ENCODE measurements at places on chromosomes 5 and 9.

DNA sequence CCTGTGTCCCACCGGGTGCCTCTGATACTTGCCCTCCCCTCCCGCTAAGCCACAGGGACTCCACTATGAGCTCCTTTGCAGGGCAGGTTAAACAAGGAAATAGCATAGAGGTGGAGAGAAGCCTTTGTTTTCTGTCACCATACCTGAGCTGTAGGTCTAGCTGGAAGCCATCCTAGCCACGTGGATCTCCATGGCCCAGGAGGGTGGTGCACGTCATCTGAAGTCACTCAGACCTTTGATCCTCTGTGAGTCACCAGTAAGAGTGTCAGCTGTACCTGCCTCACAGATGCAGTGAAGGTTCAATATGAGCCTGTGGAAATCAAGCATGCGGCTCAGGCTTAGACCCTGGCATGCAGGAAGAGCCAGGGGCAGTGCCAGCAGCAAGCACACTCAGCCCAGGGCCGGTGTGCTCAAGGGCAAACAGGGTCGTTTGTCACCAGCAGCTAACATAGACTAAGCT is 55.1 kb downstream of the ASS1 start:
- DNase-seq: no peak

DNA sequence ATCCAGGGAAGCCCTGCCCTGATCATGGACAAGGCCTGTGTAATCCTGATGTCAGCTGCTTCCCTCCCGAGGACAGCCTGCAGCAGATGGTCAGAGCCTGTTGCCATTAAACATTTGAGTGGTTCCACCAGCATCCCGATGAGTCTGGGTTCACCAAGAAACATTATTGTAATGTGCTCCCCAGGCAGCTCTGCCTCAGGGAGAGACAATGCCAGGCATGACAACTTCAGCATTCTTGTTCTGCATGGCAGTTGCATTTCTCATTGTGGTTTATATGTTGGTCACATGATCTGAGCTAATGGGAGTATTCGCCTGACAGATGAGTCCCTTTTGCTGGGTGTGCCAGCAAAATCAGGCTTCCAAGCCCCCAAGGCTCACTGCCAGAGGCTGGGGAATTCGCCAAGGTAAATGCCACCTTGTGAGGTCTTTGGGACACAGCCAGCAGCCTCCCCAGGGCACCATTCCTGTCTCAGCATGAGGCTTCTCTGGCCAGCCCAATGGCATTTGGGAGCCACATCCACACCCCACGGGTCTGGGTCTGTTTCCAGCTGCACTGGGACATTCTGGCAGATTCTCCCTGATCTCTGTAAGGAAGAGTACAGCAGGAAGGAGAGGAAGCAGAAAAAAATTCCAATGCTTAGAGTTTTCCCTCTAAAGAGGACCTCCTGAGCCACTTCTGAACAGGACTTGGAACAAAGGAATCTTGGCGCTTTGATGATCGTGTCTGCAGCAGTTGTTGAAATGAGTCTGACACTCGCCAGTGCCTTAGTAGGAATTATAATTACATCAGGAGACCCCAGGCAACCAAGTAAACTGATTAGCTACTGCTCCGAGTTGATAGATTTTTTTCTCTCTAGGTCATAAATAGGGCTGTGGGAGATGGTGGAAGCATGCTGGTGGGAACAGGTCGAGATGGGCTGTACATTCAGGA is 18.7 kb downstream of the KCNIP1 start:
- peak; percentile 44 for DNase-seq

DNA sequence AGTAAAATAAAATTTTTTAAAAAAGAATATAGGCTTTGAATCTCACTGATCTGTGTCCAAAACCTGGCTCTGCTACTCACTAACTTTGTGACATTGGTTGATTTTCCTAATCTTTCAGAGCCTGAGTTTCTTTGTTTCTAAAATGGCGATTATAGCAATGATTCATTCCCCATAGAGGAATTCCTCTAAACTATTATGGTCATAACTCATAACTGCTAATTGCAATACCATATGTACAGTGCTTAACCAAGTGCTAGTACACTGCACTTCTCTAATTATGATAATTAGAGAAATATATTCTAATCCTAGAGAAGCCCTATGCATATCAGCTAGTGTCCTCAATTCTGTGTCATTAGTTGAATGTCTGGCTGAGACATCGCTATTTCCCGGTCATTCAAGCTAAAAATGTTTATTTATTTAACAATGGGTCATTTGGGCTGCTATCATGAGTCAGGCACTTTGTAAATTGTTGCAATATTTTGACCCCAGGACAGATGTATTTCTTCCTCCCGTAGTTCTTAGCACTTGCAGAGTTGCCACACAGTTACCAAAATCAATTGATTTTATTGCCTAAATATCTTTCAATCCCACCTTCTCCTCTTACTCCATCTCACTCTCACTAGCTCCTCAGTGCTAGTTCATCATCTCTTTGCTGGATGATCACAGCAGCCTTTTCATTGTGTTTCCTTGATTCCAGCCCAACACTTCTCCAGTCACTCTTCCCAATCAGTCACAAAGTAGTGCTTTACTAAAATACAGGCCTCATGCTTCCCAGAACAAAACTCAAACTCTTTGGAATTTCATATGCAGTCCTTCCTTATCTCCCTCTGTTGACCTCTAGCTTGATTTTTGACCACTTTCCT is 200.9 kb upstream of the PAPPA start:
- DNase-seq: no peak

- DNase-seq: no peak
Measured at GRCh38 chr9:107222020-107222522, 61.0 kb upstream of the RAD23B start.

GRCh38 chr9:97567894-97568202 is 65.3 kb downstream of the TSTD2 start:
- DNase-seq: no peak

- no peak for DNase-seq
Measured at GRCh38 chr9:93276973-93277372, 93.0 kb downstream of the WNK2 start.

- DNase-seq: no peak
Measured at GRCh38 chr9:4508907-4509589, 18.8 kb downstream of the SLC1A1 start.

DNA sequence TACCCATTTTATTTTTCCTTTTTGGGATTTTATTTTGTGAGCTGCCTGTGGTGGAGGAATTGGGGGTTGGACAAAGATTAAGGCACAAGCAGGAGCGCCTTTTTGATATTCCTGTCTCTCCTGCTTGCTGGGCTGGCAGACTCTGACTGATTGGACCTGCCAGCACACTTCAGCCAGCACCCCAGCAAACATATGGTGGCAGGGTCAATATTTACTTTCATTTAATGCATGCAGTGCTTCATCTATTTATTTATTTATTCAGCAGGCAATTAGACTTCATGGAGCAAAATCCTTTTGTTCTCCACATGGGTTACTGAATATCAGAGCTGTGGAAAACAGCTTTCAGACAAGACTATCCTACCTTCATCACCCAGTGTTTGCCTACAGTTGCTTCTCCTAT is 48.4 kb upstream of the EPB41L4A start:
- DNase-seq: no peak

DNA sequence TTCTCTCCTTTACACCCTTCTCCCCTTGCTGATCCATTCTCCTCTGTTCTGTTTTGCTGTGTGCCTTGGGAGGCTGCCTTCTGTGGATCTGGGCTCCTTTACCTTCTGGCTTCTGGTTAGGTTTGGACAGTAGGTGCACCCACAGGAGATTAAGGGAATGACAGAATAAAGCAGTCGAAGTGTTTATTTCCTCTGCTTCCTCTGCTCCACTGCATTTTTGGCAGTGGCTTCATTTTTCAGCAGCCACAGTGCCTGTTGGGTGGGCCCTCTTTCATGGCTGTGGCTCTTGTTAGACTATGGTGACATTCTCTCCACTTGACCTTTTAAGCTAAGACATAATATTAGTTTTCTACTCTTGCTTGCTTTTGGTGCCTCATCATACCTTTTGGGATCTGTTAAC is 144.1 kb downstream of the CCDC171 start:
- peak; percentile 8 for DNase-seq

GRCh38 chr5:14281746-14282181 is 138.6 kb downstream of the TRIO start:
- DNase-seq: no peak

DNA sequence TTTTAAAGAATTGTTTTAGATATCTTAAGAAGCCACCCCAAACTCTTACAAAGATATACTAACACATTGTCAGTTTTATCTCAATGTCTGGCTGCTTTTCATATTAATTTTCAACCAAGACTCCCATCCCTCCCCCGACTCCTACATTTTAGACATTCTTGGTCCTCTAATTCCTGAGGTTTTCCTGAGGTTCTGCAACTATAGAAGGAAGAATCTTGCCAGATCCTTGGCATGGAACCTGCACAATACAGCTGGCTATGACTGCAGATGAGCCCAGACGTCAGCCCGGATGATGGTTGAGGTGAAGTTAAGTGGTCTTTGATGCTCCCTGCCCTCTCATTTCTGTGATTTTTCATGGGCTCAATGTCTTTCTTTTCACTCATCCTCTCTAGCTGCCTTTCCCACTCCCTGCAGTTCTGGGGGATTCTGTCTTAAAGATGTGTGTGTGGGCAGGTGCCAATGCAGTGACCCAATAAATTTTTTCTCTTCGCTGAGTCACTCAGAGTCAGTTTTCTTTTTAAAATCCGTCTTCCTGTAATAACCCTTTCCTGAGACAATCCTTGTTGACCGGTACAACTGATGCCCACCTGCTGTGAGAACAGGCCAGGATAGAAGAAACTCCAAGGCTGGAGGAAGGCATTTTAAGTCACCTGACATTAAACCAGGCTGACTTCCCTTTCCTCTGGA is 237.8 kb upstream of the GAS1 start:
- DNase-seq: no peak

- DNase-seq: no peak
Measured at GRCh38 chr5:171534043-171534895, 114.8 kb downstream of the FGF18 start.

DNA sequence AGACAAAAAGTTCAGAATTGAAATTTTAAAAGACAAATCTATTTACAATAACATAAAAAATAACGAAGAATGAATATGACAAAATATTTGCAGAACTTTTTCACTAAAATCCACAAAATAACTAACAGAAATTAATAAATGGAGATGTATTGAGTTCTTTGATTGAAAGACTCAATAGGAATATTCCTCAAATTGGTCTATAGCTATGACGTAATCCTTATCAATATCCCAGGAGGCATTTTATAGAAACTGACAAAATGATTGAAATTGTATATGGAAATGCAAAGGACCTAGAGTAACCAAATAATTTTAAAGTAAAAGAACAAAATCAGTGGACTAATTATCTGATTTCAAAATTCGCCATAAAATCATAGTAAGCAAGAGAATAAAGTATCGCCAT is 328.7 kb downstream of the MED10 start:
- no peak for DNase-seq

DNA sequence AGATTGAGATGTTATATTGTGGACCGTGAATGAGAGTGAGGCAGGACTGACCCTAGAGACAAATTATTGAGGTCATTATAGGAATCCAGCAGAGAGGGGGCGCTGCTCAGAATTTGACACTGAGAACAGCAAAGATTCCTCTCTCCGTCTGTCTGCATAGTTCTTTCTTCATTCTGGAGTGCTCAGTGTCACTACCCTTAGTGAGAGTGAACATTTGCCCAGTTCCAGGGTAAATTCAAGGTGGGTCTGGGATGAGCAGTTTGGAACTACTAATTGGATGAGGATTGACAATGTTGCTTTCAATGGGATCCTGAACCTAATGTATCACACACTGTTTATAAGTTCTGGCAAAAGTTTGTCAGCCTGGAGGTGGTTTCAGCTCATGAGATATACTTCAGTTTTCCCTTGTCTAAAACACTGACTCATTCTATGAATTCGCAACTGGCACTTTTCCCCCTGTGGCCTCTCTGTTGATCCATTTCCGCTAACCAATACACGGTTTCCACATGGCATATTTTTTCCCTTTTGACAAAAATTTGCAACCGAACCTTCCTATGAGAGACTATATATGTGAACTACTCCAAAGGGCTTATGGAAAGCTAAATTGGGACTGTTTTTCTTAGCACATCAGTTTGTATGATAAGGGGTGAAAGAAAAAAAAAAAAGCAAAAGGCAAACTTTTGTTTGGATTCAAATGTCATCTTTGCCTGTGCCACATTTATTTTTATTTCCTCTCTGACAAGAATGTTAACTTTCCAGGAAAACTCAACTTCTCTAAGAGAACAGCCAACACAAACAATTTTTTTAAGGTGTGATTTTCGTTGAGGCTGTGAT is 1240.7 kb upstream of the WWC1 start:
- no peak for DNase-seq

GRCh38 chr5:173774271-173774761 is 113.8 kb upstream of the CPEB4 start:
- DNase-seq: no peak

DNA sequence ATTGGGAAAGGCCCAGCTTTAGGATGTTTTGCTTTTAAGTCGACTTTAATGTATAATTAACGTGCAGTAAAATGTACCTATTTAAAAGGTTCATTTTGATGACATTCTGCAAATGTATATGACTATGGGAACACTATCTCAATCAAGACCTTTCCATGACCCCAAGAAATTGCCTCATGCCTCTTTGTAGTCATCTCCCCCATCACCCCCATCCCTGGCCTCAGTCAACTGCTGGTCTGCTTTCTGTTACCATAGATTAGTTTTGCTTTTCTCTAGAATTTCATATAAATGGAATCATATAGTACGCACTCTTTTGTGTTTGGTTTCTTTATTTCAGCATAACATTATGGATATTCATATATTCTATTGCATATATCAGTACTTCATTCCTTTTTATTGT is 80.7 kb upstream of the C9orf72 start:
- DNase-seq: no peak

GRCh38 chr9:136013524-136014034 is 52.4 kb upstream of the UBAC1 start:
- no peak for DNase-seq

DNA sequence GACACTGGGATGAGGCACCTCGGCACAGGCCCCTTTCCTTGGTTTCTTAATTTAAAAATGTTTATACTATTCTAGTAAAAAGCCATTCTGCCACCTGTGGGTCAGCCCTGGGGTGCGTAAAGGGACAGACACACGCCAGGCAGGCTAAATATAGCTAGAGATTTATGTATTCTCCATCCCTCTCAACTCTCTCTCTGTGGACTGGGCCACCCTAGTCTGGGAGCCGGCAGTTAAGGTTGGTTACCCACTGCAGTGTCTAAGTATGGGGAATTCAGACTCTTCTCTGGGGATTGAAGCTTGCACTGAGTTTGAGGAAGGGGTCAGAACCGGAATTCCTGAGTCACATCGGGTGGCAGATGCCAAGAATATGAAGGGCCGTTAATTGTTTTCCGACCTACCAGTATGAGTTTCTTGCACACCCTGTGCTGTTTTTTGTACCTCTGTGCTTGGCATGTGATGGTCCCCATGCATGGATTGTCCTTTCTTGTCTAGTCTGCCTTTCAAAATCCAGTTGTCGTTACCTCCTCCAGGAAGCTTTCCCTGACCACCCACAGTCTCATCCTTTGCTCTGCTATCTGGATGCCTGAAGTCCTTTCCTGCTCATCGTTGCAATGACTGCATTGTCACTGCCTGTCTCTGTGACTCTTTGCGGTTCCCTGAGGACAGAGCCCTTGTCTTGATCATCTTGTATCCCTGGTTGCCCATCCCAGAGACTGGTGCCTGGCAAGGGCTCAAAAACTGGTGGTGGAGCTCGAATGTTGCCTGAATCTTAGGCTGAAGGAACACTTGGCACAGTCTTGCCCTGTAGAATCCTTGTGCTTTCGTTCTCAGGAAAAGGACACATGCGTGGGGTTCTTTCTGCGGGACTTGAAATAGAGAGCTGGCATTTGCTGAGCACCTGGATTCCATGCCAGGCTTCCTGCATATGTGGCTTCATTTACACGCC is 2.1 kb downstream of the NEURL1B start:
- DNase-seq: no peak

GRCh38 chr5:7894439-7894838 is 25.5 kb downstream of the MTRR start:
- no peak for DNase-seq

- DNase-seq: no peak
Measured at GRCh38 chr9:83133316-83133715, 70.4 kb upstream of the RASEF start.

Measured in DMS 273 treated with DMSO at 0.1 percent for 48 hours (cell line).